WTC11 (cell line): ENCODE measurements at places on chromosomes 3 and 15.

- DNase-seq: no peak
Measured at GRCh38 chr3:10391391-10391790, 70.5 kb upstream of the SEC13 start.

DNA sequence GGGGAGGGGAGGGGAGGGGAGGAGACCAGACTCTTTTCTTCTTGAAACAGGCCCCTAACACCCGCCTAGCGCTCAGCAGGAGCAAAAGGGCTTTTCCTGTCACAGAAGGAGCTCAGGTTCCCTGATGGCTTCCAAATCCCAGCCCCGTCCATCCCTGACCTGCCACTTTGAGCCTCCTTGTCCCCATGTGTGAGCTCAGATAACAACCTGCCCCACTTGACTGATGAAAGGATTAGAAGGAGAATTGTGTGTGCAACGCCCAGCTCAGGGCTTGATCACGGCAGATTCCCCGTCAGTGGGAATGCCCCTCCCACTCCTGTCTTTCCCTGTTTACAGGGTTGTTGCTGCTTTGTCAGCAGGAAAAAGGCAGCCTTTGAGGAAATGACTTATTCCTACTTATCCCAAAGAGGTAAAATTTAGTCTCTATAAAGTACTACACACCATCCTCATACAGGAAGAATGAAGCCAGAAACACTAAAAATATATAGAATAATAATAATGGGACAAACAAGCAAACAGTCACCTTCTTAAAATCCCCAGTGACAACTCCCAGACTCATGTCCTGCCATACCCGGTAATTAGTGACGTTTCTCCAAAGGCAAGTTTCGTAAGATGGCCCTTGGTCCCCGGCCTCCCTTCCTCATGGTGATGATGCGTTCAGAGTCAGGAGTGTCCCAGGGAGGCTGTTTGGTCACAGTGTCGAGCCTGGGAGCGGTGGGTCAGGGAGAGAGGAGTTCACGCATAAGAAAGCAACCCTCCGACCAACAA lies 6.1 kb upstream of the LRRC15 start:
- no peak for DNase-seq

DNA sequence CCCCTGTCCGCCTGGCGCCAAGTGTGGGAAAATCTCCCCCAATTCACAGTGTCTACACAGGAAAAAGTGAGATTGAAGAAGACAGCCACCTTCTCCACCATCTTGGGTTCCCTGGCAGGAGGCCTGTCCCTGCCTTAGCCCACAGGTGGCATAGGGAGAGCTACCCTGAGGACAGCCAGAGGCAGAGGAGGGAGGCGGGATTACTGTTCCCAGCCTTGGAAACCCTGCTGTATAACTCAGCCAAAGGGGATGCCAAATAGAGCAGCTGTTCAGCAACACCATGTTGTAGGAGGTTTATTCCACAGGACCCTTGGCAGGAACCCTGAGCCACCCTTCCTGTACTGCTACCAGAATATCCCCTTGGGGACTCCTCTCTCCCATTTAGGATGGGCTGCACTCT lies 54.8 kb downstream of the PAK2 start:
- no peak for DNase-seq

DNA sequence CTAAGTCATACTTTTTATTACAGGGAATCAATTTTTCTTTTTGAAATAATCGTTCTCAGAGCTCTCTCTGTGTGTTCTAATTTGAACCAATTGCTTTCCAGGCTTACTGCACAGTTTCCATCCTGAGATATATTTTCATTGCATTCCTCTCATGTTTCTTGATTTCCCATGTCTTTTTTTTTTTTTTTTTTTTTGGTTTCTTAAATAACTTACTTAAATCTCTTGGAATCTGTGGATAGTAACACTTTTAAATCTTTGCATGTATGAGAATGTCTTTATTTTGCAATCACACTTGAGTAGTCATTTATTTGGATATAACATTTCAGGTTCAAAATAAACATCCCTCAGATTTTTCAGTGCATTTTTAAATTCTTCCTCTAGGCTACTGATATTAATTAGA lies 14.5 kb upstream of the ABTB1 start:
- no peak for DNase-seq

DNA sequence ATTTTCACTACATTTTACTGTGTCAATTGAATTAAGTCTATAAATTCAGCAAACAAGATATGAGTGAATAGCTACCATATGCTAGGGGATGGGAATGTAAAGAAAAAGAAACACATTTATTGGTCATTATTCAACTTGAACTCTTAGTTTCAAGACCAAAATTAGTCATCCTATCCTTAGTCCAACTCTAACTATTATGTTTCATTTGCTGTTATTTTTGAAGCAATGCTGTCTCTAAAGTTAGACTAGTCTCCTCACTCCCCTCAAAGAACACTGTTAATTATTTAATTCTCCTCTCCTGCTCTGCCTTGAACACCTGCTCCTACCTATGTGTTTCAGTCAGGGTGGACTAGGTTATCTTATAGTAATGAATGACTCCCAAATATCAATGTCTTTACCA lies 920.9 kb downstream of the TUSC7 start:
- DNase-seq: no peak

DNA sequence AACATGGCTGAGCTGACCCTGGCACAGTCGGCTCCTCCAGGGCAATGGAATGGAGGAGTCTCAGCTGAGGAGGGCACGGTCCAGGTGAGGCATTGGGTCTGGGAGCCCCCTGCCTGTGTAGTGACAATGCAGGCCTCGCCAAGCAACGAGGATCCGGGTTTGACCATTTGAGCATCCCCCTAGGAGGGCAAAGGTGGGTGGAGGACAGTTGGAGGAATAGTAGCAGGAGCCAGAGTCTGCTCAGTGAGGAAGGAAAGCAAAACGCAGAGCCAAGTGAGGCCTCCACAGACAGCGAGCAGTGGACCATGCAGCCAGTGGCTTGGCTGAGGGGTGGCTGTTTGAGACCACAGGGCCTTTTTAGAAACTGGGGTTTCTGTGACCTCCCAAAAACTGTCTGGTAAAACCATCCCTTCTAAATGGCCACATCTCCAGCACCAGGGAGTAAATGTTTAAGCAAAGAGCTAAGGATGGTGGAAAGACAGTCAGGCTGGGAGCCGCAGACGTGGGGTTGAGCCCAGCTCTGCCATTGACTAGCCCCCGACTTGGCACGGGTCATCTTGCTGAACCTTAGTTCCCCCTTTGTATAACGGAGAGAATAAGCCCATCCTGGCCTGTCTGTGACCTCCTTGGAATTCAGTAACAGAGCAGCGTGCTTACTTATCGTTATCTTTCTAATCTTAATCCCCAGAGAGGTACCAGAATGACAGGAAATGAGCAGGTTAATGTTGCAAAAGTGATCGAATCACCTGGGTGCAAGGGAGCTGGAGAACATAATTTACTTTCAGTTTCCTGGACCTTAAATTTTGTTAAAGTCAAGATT lies 46.8 kb downstream of the CMTM6 start:
- DNase-seq: no peak

DNA sequence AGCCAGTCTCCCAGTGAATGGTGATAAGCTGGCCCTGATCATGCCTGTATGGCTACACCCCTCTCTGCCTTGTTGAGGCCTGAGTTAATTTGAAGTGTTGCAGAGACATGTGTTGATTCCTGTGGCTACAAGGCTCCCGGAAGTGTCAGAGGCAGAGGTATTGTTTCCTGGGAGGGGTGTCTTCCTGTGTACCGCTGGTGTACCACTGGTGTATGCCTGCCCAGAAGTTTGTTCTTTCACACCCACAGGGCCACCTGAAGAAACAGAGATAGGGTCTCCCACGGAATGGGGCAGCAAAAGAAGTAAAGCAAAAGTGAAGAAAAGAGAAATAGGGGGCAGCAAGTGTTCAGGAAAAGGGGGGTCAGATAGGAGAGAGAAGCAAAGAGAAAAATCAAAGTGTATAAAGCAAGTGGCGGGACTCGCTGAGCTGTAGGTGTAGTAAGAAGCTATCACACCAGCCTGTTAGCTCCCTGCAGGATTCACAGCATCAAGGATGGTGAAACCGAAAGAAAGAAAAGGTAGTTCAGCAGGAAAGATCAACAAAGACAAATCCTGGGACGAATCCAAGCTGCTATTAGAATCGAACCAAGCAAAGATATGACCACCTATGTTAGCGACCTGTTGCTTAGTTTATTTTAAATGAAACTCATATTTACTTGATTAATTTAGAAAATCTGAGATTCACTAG lies 36.6 kb upstream of the CD47 start:
- DNase-seq: no peak

GRCh38 chr3:152352554-152352953 lies 83.8 kb downstream of the MBNL1 start:
- no peak for DNase-seq

DNA sequence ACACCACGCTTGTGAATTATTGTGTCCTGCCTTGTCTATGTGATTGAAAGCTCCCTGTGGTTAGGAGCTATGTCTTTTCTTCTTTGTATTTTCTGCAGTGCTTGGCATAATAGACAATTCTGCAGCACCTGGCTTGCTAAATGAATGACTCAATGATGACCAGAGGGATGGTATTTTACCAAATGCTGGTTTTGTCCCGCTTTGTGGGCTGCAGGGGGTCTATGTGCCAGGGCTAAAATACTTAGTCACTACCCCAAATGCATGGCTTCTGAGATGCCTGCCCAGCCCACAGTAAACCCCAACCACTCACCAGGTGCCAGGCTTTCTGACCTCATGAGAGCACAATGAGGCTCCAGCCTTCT lies 50.9 kb downstream of the BOC start:
- no peak for DNase-seq

GRCh38 chr3:177772908-177773557 lies 575.8 kb upstream of the TBL1XR1 start:
- DNase-seq: no peak
